Metanephros (tissue), 2 donors: ENCODE measurements at places on chromosomes 5 and 9. TPM values are rescaled to one million over a fixed set of nuclear protein-coding genes. Genes with fewer than 3 reads are reported as not detected.

JMY gene
- 35.3 TPM for total RNA-seq

PCDHGA5 gene
- 8.7 TPM for total RNA-seq

TAF11L10 gene
- not detected for total RNA-seq

GALNT12 gene
- 3.9 TPM for total RNA-seq

LHX3 gene
- total RNA-seq, result not detected

IDNK gene
- 4.8 TPM for total RNA-seq

EXD3 gene
- total RNA-seq, result 32.1 TPM

SHISAL2B gene
- total RNA-seq, result not detected

FOXD4L5 gene
- 0.06 TPM for total RNA-seq

ZDHHC11 gene
- 14.9 TPM for total RNA-seq

SH3TC2 gene
- total RNA-seq, result 1.8 TPM

SOX30 gene
- total RNA-seq, result 0.06 TPM
